ENCODE measurements at places on chromosomes 3 and 15.
A peak's percentile ranks its signal among the peaks of the same experiment; 100 is the strongest.

DNA sequence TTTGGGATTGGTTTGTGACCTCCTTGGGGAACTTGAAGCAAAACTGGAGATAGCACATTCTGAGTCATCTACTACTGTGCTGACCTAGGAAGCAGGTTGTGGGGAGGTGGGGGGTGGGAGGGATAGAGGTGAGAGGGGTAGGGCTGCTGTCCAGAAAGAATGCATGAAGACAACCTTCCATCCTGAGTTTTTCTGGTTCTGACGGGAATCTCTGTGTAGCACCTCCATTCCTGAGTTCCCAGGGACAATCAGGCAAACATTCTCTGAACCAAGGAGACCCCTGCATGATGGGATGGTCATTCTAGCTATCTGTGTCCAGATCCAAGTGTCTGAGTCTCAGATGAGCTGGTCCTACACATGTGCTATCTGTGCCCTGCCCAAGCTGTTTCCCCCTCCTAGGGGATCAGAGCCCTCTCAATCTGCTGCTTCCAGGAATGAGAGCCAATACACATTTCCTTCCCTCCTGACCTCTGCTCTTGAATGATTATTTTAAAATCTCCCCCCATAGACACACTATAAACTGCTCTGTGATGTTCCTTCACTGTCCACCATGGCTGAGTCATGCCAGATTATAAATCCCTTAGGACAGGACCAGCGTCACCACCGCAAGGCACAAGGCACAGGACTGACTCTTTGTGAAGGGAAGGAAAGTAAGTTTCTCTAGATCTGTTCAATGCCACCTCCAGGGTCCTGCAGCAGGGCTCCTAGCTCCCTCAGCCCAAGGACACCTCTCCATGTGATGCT, 2.2 kb upstream of the CD276 start:
- no peak for DNase-seq

- DNase-seq = no peak
These were observed 703 bp upstream of the LSAMP start for GRCh38 chr3:116445990-116446389.

- no peak for DNase-seq
These were observed 156.1 kb downstream of the VPS8 start for GRCh38 chr3:184968115-184968514.

GRCh38 chr3:120272286-120272685, 12.7 kb downstream of the GPR156 start:
- DNase-seq = no peak

GRCh38 chr15:80699981-80700380, 4.9 kb downstream of the ABHD17C start:
- no peak for DNase-seq

GRCh38 chr3:151305060-151305774, 11.4 kb downstream of the GPR87 start:
- no peak for DNase-seq

- no peak for DNase-seq
These were observed 23.8 kb downstream of the NIPA1 start for GRCh38 chr15:22810033-22810852.

DNA sequence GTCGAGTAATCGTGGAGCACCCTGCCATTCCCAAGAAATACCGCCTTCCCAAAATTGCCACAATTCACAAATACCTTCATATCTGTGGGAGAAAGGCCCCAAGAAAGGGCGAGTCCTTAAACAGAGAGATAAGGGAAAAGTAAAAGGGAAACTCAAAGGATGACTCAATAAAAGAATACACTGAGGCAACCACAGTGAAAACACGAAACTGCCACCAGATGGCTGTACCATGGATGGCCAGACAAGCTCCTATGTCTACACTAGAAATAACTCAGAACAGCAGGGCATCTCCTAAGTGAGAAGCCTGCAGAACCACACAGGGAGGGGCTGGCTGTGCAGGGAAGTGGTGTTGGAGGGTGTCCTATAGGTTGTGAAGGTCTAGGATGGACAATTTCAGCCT, 25.0 kb downstream of the SRGAP3 start:
- DNase-seq = no peak

DNA sequence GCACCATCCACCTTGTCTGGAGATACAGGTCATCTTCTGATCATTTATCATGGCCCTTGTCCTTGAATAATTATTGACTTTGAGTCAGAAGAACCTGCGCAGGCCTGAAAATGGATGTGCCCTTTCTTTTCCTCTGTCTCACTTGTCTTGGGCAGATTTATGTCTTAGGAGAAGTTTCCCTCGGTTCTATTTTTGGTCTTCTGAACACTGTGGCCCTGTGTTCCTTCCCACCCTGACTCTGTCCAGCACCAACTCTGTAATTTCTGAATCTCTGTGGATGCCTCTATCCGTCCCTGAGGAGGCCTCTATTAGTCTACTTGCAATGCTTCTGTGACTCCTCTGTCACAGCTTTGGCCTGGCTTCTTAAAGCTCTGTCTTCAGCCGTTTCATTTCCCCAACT, 680.8 kb upstream of the CFAP20DC start:
- DNase-seq = no peak

- DNase-seq = no peak
These were observed 284.5 kb downstream of the ZNF385D start for GRCh38 chr3:21466476-21466875.

DNA sequence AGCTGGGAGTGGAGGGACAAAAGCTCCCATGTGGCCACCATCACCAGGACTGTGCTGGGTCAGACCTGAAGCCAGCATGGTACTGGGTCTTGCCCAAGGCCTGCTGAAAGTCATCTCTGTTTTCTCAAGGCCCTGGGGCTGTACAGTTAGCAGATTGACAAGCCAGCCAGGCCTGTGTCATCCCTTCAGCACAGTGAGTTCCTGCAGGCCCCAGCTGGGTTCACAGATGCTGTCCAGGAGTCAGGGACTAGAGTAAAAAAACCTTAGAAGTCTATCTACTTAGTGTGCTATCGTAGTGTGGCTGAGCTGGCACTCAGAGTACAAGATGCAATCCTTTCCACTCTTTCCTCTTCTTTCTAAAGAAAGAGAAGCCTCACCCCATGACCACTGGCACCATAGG, 246.0 kb upstream of the NAALADL2 start:
- DNase-seq = no peak

DNA sequence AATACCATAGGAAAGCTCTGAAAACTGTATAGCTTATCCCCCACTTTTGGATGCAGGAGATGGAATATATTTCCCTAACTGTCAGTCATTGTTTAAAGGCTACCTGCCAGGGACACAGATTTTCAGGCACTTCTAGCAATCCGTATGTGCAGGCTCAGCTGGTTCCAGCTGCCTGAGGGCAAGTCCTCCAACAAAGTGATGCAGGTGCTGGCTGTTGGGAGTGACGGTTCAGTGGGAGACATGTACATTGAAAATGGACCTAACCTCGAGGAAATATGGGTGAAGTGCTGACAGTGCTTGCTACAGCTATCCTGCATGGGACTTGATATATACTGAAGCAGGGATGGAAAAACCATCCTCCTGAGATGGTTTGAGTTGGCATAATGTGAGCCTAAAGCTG, 153.1 kb upstream of the GAP43 start:
- DNase-seq = no peak

DNA sequence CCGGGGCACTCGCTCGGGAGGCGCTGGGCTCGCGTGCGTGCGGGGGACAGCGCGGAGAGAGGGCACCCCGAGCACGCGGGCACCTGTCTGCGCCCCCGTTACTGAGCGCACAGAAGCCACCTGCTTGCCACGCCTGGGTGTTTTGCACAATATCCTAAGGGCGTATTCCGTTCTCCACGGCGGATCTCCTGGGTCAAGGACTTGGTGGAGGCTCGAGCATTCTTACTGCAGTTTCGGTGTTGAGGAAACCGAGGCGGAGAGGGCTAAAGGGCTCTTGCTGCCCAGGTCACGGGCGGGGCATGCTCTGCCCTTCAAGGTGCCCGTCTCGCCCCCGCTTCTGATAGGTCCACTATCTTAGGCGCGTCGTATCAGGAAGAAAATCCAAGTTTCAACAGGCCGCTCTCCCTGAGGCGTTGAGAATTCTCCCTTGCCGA, 526 bp downstream of the GPD1L start:
- DNase-seq = no peak

- DNase-seq = no peak
These were observed 13.6 kb upstream of the CSK start for GRCh38 chr15:74768099-74768770.

DNA sequence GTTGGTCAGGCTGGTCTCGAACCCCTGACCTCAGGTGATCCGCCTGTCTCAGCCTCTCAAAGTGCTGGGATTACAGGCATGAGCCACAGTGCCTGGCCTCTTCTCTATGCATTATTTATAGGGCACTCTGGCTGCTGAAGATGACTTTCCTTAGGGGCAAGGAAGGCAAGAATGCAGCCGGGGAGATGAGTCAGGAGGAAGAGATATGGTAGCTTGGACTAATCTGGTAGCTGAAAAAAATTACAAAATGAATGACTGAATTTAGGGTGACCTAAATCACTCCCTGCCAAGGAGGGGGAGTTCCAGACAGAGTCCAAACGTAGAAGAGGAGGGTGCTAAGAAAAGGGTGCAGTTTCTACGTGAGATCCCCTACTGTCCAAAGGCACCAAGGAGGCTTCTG, 14.2 kb downstream of the RHCG start:
- DNase-seq = no peak

GRCh38 chr15:79172032-79172481, 81.5 kb upstream of the RASGRF1 start:
- DNase-seq = no peak

- DNase-seq = no peak
These were observed 54.5 kb downstream of the PSMD6 start for GRCh38 chr3:63968612-63969350.

DNA sequence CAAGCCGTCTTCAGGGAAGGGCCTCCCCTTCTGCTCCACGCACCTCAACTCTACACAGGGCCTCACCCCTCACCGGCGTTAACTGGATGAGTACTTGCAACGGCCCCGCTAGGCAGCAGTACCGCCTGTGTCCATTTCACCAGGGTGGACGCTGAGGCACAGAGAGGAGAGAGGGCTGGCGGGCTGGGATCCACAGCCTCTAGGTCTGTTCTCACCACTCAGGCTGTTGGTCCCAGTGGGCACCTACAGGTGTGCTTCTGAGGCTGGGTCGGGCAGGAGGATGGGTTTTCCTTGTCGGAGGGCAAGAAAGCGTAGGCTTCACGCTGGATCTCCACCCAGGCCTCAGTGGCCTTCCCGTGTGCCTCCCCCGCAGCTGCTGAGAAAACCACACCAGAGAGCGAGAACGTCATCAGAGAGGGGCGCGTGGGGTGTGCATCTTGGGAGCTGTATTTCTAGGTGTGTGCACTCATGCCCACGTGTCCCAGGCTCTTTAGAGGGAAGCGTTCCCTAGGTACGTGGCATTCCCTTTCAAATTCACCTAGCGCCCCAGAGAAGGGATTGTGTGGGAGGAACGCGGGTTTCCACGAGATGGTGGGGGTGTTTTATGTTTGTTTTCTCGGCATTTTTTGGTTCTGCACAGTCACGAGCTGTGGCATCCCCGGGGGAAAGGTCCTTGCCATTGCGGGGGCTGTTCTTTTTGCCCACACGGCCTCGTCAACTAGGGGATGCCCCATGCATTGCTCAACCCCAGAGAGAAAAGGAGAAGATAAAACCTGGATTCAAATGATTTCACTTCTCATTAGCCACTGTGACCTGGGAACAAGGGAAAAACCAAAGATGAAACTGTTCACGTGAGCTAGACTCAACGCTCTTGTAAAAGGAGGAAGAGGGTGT, 67.7 kb downstream of the MGLL start:
- DNase-seq = peak; percentile 32

DNA sequence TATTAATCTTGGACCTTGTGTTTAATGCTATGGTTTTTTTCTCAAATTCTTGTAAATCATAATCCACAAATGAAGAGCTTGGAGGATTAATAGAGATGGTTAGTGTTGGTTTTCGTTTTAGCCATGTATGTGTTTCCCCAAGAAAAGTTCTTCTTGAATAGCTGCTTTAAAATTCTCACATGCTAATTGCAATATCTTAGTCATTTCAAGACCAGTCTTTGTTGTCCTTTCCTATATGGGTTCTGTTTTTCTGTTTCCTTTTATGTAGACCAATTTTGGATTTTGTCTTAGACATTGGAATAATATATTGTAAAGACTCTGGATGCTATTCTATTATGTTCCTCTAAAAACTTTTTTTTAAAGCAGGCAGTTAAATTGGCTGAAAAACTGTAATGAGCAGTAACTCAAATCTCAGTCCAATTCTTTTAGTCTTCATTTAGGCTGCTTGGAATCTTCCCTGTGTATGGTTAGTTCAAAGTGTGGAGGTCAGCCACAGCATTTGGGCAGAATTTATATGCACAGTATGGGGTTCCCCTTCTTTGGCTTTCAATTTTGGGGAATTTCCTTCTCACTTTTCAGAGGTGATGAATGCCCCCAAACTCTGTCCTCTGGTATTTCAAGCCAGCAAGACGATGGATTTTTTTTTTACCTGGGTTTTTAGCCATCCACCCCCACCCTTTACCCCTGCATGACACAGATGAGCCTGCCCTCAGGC, 39.1 kb upstream of the DNAJC13 start:
- no peak for DNase-seq

DNA sequence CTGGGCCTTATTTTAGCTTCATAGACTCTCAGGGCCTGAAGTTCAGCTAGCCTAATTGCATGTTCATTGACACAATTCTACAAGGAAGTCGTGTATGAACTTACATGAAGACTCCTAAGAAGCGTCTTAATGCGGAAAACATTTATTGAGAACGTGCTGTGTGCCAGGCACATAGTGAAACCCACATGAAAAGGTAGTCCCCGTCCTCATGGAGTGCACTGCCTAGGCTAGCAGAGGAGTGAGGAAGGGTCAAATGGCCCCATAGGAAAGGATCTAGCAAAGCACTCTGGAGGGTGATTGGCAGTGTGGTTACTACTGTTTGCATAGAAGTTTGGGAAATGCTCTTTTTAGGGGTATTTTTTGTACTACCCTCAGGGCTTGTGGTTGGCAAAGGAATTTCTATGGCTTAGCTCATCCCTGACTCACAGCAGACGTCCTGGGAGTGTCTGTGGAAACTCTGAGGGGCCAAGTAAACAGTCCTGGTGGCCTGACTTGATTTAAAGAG, 854 bp upstream of the NPTN start:
- no peak for DNase-seq

- no peak for DNase-seq
These were observed 35.3 kb upstream of the SEMA4B start for GRCh38 chr15:90165659-90166489.

DNA sequence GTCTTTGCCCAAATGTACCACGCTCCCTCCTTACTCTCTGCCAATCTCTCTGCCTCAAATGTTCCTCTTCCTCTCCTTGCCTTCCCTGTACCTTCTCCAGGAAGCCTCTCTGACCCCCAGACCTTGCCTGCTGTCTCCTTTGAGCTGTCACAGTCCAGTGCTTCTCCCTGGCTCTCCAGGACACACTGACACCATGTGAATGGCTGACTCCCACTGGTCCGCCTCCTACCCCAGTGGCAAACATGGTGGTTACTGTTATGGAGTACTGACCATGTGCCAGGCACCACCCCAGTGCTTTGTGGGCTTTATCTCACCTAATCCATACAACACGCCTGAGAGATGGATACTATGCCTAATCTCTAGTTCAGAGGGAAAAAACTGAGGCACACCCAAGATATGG, 141.9 kb downstream of the TPRA1 start:
- DNase-seq = no peak

GRCh38 chr3:126152901-126153694, 27.3 kb downstream of the ALDH1L1 start:
- no peak for DNase-seq

GRCh38 chr3:174438501-174439145, 420.5 kb upstream of the NAALADL2 start:
- no peak for DNase-seq

Measured in stimulated activated CD8-positive, alpha-beta memory T cell treated with anti-CD3 and anti-CD28 coated beads, Interleukin-15, amount 100 ng/mL, for 4 hours (primary cell).